ENCODE measurements at places on chromosomes 1 and 21.

DNA sequence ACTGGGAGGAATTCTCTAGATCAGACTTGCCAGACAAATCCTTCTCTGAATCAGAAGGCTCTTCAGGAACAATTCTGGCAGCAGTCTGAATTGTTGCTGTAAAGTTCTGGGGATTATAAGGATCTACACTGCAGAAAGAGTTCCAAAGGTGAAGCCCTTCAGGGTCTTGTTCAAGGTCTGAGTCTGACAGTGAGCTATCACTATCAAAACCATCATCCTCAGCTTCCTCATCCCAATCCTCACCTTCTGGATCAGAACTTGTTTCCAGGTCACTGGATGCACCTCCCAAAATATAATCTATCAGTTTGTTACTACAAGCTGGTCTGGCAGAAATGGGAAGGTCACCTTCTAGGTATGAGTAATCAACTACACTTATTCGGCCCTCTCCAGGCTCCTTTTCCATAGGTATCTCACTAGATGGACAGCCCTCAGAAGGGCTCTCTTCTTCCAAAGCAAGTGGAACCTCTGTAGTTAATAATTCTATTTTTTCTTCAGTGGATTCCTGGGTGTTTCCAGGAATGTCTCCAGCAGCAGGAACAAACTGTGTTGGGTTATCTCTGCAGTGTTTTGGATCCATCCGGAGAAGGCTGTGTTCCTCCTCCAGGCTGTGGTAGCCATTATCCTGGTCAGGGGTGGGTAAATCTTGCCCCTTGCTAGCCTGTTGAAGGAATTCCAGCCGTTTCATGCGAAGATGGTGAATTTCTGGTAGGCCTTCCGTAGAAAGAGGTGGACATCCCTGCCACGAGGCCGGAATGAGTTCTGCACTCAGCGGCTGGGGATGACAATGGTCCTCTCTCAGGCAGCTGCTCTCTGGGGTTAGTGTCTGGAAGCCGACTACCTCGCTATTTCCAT is 1.6 kb downstream of the PPP1R15B start:
- DNase-seq: no peak

DNA sequence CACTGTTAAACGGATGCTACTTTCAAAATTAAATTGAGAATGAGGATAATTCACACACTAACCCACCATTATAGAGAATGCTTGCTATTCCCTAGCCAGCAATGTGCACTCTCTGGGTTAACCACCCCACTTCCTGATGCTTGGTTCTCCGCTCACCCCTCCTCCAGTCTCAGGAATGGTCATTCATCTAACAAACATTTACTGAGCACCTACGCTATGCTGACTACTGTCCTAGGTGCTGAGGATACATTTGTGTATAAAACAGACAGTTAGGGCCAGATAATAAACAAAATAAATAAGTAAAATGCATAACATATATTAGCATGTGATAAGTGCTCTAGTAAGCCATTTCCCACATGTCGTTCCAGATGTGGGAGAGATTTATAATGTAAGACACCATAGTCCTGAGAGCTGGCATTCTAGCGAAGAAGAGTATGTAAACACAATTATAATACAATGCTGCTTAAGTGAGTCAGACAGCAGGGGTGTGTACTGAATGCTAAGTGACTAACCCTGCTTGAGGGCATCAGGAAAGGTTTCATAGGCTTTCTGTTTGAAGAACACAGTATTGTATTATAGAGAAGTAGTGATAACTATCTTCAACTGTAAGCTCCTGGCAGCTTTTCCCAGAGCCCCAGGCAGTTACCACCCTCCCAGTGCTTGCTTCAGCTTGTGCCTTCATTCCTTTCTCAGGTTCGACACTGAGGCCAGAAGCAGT is 126.7 kb upstream of the CACHD1 start:
- DNase-seq: peak; percentile 49

- no peak for DNase-seq
Observed at GRCh38 chr1:240074422-240074821, 17.3 kb upstream of the FMN2 start.

GRCh38 chr21:33968080-33968994 is 52.7 kb upstream of the ATP5PO start:
- no peak for DNase-seq

DNA sequence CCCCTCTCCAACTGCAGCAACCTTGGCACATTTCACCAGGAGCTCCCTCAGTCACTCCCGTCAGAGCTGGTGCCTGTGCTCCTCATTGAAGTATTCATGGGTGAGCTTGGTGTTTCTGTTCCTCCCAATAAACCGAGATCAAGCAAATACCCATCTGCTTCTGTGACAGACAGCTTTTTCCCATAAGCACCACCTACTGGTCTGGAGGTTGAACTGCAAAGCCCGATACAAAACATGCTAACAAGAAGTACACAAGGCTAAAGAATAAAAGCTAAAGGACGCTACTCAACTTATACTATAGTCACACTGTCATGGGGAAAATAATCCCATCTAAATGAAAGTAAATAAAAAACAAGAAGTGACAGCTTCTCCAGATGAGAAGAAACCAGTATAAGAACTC is 111.9 kb upstream of the C21orf91 start:
- DNase-seq: no peak

GRCh38 chr21:41186755-41187536 is 19.0 kb downstream of the BACE2 start:
- no peak for DNase-seq

Measured in NCI-H2081 (cell line).